ENCODE measurements at places on chromosomes 12 and 14. TPM values are rescaled to one million over a fixed set of nuclear protein-coding genes. Genes with fewer than 3 reads are reported as not detected.

- no peak overlapping the region for H3K27ac ChIP-seq
- peaks cover 3% of the 10 kb centered on the region for H3K27me3 ChIP-seq
- no peak for DNase-seq
Measured at GRCh38 chr12:64663015-64663414, 52.7 kb downstream of the RASSF3 start.

GRCh38 chr12:117854339-117855012 lies 114.3 kb downstream of the KSR2 start:
- no peaks in the 10 kb centered on the region for H3K27me3 ChIP-seq
- peaks cover 6% of the 10 kb centered on the region for H3K4me1 ChIP-seq
- no peaks in the 10 kb centered on the region for H3K36me3 ChIP-seq
- peak; percentile 81 for DNase-seq
- H3K4me3 ChIP-seq: no peak overlapping the region
- H3K27ac ChIP-seq: peak overlapping the region; percentile 94

DNA sequence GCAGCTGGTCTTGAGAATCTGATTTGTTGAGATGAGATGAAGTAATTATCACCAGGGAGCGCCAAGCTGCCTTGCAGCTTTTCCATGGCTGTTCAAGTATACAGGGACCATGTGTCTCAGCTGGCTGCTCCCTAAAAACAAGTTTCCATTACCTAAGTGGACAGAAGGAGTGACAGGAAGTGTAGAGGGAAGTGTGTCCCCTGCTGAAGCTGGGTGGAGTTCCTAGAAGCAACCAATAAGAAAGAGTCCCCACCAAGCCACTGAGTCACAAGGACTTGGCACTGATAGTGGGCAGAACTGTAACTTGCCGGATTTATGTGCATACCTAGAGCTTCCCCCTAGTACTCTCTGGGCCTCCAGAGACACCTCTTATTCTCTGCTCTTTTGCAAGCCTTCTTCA lies 1.5 kb upstream of the GPX2 start:
- H3K27me3 ChIP-seq: no peaks in the 10 kb centered on the region
- H3K36me3 ChIP-seq: no peaks in the 10 kb centered on the region
- H3K4me1 ChIP-seq: peaks cover 7% of the 10 kb centered on the region
- no peak for DNase-seq
- no peak overlapping the region for H3K4me3 ChIP-seq
- peak overlapping the region; percentile 21 for H3K27ac ChIP-seq

- H3K27ac ChIP-seq: no peak overlapping the region
- no peaks in the 10 kb centered on the region for H3K27me3 ChIP-seq
- H3K4me1 ChIP-seq: peaks cover 9% of the 10 kb centered on the region
- no peak overlapping the region for H3K4me3 ChIP-seq
Measured at GRCh38 chr12:53057816-53058500, 8.1 kb downstream of the TNS2 start.

- no peaks in the 10 kb centered on the region for H3K4me1 ChIP-seq
- no peak overlapping the region for H3K4me3 ChIP-seq
- no peaks in the 10 kb centered on the region for H3K36me3 ChIP-seq
- no peak overlapping the region for H3K27ac ChIP-seq
- no peak for DNase-seq
Measured at GRCh38 chr12:89084751-89085150, 267.6 kb downstream of the DUSP6 start.

GRCh38 chr12:127515941-127516340 lies 751.0 kb upstream of the TMEM132C start:
- H3K27me3 ChIP-seq: no peaks in the 10 kb centered on the region
- no peaks in the 10 kb centered on the region for H3K36me3 ChIP-seq
- no peaks in the 10 kb centered on the region for H3K4me1 ChIP-seq
- DNase-seq: no peak
- H3K4me3 ChIP-seq: no peak overlapping the region
- H3K27ac ChIP-seq: no peak overlapping the region

GRCh38 chr12:106049105-106049504 lies 89.6 kb downstream of the NUAK1 start:
- no peak overlapping the region for H3K4me3 ChIP-seq
- H3K4me1 ChIP-seq: no peaks in the 10 kb centered on the region
- peak; percentile 27 for DNase-seq
- no peaks in the 10 kb centered on the region for H3K27me3 ChIP-seq
- H3K36me3 ChIP-seq: no peaks in the 10 kb centered on the region

- no peaks in the 10 kb centered on the region for H3K4me1 ChIP-seq
- H3K4me3 ChIP-seq: no peak overlapping the region
- DNase-seq: no peak
- H3K36me3 ChIP-seq: no peaks in the 10 kb centered on the region
- H3K27me3 ChIP-seq: no peaks in the 10 kb centered on the region
Measured at GRCh38 chr14:65344011-65344410, 68.5 kb upstream of the FUT8 start.

Gene PNP
- 81.2 TPM for total RNA-seq

Gene CLEC9A
- total RNA-seq: not detected

Gene BTBD6
- total RNA-seq: 42.2 TPM

Gene SOAT2
- 21.8 TPM for total RNA-seq

Gene CAMKK2
- 20.2 TPM for total RNA-seq

Gene SLC11A2
- 63.8 TPM for total RNA-seq
